Lower lobe of right lung (tissue), 2 donors: ENCODE measurements at places on chromosomes 4 and X.

- no peak for DNase-seq
Observed at GRCh38 chr4:56271131-56271530, 116.2 kb downstream of the AASDH start.

DNA sequence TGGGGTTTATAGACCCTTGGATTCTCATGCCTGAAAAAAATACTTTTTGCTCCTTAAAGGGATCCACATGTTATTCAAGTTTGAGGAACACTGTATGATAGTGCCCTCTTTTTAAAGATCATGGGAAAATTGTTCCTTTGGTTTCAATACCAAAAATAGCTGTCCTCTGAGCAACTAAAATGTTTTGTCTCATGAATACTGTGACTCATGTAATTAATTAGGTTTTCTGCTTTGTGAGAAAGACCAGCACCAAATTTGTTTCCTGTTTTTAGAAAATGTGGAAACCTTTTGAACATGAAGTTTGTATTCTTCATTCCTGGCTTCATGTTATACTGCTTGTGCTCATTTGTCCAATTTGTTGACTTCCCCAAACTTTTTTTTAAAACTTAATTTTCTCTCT, 127.6 kb upstream of the SH3RF1 start:
- DNase-seq: no peak

- DNase-seq: no peak
Observed at GRCh38 chrX:114097427-114097826, 486.5 kb upstream of the HTR2C start.

DNA sequence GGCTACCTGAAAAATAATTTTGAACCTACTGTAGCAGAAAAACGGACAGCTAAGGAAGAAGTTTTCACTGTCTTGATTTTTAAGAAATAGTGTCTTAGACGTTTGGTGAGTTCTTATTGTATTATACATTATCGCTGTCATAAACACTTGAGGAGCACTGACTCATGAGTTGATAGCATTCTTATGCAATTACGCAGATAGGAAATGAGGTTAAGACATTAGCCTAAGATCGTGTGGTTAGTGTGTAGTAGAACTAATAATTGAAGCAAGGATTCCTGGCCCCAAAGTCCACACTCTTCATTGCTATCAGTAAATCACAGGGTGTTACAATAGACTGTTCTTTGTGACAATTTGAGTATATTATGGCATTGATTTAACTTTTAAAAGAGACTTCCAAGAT, 238.1 kb downstream of the ARAP2 start:
- DNase-seq: no peak

DNA sequence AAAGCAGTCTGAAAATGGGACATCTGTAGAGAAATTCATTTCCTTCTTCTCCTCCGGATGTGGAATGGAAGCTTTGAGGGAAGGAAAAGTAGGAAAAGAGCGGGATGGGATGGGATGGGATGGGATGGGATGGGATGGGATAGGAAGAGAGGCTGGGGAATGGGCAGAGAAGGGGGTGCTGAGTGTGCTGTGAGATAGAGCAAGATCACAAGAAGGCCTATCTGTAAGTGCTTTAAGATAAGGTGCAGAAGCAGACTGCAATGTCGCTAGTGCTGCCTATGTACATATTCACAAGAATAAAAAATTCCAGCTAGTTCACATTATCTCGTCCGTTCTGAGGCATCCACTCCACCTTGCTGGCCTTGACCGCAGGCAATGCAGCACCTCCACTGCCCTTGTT, 86.2 kb downstream of the IRF2 start:
- no peak for DNase-seq
